ENCODE measurements at places on chromosomes 11 and 22. TPM values are rescaled to one million over a fixed set of nuclear protein-coding genes. Genes with fewer than 3 reads are reported as not detected.
A peak's percentile ranks its signal among the peaks of the same experiment; 100 is the strongest.

GRCh38 chr11:36308577-36308976 is 12.5 kb downstream of the PRR5L start:
- DNase-seq, result no peak

The ENTHD1 gene
- total RNA-seq, result 0.11 TPM

GRCh38 chr11:30285416-30286121 is 37.3 kb upstream of the ARL14EP start:
- no peak for DNase-seq

DNA sequence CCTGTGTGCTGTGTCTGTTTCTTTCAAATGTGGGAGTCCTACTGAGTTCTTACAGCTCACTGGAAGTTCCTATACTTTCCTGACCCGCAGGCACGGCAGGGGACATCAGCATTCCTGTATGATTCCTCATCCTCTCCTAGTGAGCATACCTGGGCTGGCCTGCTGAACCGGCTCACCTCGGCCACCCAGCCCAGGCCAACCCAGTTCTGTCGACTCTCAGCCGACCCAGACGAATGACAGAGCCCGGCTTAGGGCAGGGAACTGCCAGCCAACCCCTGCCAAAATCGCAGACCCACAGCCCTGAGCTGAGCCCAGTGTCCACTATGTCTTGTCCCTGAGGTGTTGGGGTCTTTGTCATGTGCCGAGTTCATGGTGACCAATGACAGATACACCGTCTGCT is 339.7 kb downstream of the BRD1 start:
- no peak for DNase-seq

DNA sequence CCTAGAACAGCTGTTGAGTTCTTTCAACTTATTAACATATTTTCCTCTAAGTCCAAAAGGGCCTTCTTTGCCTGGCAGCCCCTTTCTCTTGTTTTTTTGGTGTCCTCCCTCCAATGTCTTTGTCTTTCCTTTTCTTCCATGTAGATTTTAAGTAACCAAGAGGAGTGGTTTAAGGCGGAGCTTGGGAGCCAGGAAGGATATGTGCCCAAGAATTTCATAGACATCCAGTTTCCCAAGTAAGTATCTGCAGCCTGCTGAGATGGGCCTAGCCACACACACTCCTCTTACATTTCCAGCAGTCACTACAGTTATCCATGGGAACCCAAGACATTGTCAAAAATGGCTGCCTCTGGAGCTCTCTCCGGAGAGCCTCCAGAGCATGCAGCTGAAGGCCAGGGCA is 4.5 kb upstream of the TMA7B start:
- no peak for DNase-seq

The PARVA gene
- total RNA-seq, result 0.65 TPM

DNA sequence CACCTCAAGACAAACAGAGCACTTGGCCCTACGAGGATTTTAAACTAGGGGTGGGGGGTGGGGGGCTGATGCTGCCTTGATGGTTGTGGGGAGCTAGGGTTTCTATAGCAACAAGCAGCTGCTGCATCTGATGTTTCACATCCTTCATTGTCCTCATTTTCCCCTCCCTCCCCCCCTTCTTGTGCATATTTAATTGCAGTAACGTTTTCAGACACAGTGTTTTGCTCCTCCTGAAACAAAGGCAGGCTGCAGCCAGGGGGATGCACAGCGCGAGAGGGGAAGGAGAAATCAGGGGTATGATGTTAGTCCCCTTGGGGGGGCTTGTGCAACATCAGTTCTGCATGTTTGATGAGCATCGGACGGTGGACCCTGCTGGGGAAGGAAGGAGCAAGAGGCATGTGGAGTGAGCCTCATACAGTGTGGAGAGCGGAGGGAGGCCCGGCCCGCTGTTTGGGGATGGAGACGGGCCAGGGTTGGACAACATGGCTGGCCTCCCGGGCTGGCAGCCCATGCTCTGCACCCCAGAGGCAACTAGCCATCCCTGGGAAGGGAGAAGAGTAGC is 208.3 kb downstream of the CEP164 start:
- no peak for DNase-seq

DNA sequence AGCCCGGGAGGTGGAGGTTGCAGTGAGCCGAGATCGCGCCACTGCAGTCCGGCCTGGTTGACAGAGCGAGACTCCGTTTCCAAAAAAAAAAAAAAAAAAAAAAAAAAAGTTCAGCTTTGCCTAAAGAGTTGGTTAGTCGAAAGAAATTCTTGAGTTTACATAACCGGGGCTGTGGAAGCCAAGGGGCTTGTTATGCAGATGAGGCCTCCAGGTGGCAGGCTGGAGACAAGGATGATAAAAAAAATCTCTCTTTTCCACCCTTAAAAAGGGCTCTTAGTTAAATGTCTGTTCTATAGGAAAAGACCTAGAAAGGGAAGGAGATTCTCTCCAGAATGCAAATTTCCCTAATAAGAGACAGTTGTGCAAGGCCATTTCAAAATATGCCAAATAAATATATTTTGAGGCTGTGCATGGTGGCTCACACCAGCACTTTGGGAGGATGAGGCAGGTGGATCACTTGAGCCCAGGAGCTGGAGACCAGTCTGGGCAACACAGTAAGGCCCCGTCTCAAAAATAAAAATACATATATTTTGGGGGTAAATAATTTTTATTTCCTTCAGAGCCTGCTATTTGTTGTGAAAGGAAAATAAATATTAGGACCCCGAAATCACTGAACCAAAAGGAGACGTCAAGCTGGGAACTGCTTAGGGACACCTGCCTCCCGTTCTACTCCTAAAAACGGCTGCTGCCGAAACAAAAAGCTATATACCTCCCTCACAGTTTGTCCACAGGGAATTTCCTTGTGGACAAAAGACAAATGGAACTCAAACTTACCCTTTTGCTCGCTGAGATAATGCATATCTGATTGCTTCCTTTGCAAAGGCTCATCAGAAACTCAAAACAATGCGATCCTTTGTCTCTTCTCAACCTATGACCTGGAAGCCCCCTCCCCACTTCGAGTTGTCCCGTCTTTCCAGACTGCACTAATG is 2.4 kb upstream of the IFITM2 start:
- peak; percentile 63 for DNase-seq

DNA sequence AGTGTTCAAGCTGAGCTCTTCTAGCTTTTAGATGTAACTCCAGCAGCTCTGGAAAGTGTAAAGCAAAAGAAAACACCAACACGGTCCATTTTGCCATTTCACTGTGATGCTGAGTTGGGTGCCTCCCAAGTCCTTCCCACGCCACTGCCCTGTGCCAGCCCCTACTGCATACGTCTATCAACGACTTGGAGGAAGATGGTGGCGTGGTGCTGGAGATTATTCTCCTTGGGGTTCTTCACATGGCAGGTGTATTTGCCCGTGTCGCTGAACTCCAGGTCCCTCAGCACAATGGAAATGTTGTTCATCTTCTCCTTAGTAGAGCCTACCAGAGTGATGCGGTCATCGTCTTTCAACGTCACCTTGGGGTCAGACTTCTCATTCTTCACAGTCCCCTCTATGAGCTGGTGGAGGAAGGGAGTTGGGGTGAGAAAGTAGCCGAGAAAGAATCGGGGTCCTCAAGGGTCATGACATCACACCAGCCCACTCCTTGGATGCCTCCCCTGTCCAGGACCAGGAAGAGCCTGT is 8.9 kb downstream of the SCN4B start:
- DNase-seq, result no peak

GRCh38 chr22:24686280-24686679 is 83.3 kb downstream of the GGT1 start:
- DNase-seq, result no peak

GRCh38 chr11:100438376-100438775 is 248.7 kb upstream of the ARHGAP42 start:
- no peak for DNase-seq

- no peak for DNase-seq
Observed at GRCh38 chr11:116397602-116398084, 375.1 kb downstream of the BUD13 start.

The CSRP3 gene
- not detected for total RNA-seq

GRCh38 chr11:33706966-33707365 is 6.3 kb upstream of the C11orf91 start:
- no peak for DNase-seq

DNA sequence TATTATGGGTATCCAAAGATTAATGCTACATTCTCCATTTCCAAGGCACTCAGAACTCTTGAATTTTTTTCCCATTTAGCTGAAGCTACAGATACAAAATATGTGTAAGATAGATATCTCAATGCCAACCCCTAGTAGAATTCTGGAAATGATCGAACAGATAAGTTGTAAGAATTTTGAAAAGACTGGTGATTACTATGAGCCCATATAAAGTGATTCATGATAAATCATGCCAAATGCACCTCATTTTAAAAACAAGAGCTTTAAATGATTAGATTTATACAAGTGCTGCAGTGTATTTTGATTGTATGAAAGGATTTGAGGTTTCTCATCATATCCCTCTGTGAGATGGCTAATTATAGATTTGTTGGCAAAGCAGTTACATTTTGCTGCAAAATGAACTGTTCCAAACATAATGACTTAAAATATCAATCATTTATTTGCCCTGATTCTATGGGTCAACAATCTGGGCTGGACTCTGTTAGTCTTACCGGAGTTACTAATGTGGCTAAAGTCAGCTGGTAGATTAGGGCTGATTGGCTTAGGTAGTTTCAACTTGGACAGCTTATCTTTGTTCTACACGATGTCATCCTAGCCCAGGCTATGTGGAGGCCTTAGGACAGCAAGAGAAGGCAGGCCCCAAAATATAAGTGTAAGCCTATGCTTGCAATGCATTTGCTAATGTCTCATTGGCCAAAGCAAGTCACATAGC is 3.4 kb downstream of the OR10V1 start:
- no peak for DNase-seq

- DNase-seq, result no peak
Observed at GRCh38 chr22:47289336-47289985, 527.0 kb downstream of the TBC1D22A start.

The ARHGAP20 gene
- 0.14 TPM for total RNA-seq

The ZP1 gene
- 0.60 TPM for total RNA-seq

GRCh38 chr11:126561327-126561893 is 205.9 kb downstream of the ST3GAL4 start:
- DNase-seq, result peak; percentile 39

DNA sequence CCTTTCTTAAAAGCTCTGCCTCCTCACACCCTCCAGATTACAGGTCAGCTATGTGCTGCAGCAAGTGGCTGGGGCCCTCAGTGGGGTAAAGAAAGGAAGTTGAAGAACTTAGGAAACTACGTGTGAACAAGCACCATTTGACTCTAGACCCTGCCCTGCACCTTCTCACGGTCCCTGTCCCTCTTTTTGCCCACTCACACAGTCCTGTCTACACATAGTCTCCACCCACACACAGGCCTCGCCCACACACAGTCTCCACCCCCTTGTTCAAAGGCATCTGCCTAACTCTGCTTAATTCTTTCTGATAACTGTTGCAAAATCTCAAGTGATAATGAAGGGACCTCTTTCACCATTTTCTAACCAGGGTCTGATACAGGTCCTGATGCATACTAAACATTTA is 59.0 kb downstream of the TMPRSS5 start:
- no peak for DNase-seq

GRCh38 chr11:125394296-125394695 is 101.8 kb downstream of the FEZ1 start:
- no peak for DNase-seq

GRCh38 chr11:64875369-64876228 is 2.8 kb downstream of the EHD1 start:
- no peak for DNase-seq

The NDUFS8 gene
- total RNA-seq, result 128 TPM

The OR51B5 gene
- total RNA-seq, result not detected

DNA sequence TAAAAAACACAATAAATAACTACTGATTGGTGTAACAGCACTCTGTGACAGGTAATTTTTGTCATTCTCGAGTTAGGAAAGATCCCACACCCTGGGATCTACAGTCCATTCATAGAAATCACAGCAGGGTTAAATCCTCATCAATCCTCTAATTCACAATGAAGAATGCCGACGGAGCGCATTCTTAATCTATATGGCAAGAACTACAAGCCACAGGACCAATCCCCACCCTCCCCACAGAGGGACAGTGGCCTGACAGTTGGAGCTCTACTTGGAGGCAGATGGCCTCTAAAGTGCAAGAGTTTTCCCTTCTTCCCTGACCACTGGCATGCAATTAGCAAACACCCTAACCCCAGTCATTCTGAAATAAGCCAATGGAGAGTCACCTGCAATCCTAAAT is 34.2 kb downstream of the TCF20 start:
- DNase-seq, result no peak

The NRXN2 gene
- not detected for total RNA-seq

The NTM gene
- total RNA-seq, result not detected

The MMP13 gene
- total RNA-seq, result not detected

GRCh38 chr11:101348786-101349185 is 219.2 kb upstream of the PGR start:
- no peak for DNase-seq

DNA sequence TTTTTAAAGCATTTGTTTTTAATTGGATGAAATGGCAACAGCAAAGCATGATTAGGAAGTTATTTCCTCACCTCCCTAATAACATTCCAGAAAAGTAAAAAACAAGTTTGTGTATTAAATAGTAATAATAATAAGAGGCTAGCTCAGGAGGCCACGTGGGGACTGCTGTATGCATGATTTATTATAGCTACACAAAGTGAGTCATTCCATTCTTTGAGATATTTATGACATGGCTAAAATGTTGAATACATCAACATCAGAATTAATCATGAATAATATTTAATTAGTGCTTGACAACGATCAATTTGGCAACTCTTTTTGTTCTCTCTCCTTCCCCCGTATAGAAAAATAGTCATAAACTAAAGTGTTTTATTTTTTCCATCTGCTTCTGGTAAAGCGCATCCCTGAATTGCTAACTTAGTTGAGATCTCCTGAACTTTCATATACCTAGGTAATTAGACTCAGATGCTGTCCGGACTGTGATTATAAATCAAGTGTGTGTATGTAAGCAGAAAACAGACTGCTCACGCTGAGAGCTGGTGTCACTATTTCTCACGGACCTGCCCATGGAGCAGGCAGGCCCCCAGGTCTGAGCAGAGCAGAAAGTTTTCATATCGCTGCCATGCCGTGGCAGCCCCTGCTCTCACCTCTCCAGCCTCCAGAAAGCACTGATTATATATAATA is 125.7 kb downstream of the WT1 start:
- DNase-seq, result no peak

DNA sequence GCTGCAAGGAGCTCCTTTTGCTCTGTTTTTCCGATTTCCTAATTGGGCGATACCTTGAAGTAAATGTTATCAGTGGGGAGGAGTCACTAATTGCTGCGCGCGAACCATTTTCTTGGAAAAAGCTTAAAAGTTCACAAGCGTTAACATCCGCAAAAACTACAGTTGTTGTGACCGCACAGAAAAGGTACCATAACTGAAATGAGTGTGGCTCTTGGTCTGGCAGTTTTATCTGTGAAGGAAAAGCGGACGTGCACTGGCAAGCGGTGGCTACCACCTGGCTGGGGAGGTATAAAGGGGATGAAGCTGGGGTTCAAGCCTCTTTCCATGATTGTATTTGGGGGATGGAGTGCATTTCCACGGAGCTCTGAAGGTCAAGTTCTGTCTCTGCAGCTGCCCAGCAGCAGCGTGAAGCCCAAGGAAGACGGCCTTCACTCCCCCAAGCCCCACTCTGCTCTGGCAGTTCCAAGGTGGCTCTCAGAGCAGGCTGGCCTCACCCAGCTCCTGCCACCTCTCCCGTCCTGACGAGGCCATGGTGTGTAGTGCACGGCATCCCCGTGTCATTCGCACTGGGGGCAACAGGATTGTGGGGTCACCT is 27.5 kb downstream of the MOV10L1 start:
- DNase-seq, result no peak

The TMEM86A gene
- 1.7 TPM for total RNA-seq

- DNase-seq, result no peak
Observed at GRCh38 chr11:19392321-19392720, 151.6 kb upstream of the E2F8 start.
